ENCODE measurements at places on chromosomes 16 and 17.

- H3K27ac ChIP-seq = peak overlapping the region; percentile 54
- H3K36me3 ChIP-seq = no peaks in the 10 kb centered on the region
- H3K4me3 ChIP-seq = no peak overlapping the region
- DNase-seq = no peak
- no peaks in the 10 kb centered on the region for H3K27me3 ChIP-seq
- peaks cover 68% of the 10 kb centered on the region for H3K4me1 ChIP-seq
Observed at GRCh38 chr16:84833542-84834402, 14.0 kb downstream of the CRISPLD2 start.

DNA sequence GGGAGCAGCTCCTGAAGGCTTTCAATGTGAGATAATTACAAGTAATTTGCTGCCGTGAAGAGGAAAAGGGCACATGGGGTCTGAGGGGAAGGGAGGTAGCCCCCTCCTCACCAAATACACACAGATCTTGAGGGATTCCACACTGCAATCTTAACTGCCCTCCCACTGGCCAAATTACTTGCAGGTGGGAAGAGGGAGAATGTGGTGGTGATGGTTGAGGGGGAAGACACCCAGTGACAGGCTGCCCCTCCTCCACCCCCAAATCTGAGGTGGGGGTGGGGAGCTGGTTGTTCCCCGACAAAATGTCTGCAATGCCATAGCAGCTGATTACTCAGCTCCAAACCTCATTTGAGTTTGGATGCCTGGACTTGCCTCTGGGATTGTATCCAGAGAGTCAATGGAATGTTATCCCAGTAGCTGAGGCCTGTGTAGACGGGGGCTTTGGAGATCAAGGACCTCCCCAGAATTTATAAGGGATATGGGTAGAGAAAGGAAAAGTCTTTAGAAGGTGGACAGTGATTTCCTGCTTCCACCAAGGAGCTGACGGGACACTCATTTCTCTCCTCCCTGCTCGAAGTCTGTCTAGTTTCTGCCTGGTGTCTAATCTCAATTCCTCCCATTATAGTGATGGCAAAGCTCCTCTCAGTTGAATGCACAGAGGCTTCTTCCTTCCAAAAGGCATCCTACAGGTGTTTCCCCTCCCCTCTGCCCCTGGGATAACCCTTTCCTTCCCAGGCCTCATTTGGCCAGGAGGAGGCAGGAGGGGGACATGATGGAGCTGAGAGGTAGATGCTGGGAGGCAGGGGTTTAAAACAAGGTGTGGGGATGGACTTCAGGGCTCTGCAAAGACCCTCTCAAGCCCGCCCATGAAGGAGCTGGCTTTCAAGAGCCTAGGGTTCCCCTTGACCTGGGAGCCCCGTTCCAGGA lies 8.7 kb downstream of the DLX4 start:
- no peaks in the 10 kb centered on the region for H3K4me1 ChIP-seq
- H3K27ac ChIP-seq = no peak overlapping the region
- peaks cover 58% of the 10 kb centered on the region for H3K27me3 ChIP-seq
- DNase-seq = no peak

GRCh38 chr16:10862438-10862837 lies 14.6 kb upstream of the CIITA start:
- no peak overlapping the region for H3K4me3 ChIP-seq
- no peak overlapping the region for H3K27ac ChIP-seq
- no peaks in the 10 kb centered on the region for H3K36me3 ChIP-seq
- H3K27me3 ChIP-seq = peaks cover 26% of the 10 kb centered on the region
- DNase-seq = no peak

GRCh38 chr17:2952174-2952845 lies 111.1 kb downstream of the OR1D5 start:
- DNase-seq = peak; percentile 17
- no peak overlapping the region for H3K4me3 ChIP-seq
- H3K4me1 ChIP-seq = peaks cover 25% of the 10 kb centered on the region
- no peak overlapping the region for H3K27ac ChIP-seq
- H3K36me3 ChIP-seq = no peaks in the 10 kb centered on the region
